ENCODE measurements at places on chromosomes 13 and 19.

DNA sequence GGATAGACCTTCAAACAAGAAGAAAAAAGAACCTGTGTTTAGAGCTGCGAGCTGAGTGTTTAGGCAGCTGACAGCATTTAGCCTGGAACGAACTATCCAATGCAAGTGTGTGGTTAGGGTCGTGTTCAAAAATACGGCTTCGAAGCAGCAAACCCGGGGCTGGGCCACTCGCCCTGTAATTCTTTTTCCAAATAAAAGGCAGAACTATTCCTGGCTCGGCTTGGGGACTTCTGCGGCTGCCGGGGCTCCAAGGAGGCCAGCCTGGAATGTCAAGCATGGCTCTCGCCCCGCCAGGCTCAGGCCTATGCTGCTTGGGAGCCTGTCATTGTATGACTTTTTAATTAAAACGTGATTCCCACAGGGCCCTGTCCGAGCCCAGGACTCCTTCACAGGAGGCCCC is 51.7 kb upstream of the KLF2 start:
- no peak for DNase-seq

- no peak for DNase-seq
These were observed 52.2 kb downstream of the RFC3 start for GRCh38 chr13:33870046-33870668.

DNA sequence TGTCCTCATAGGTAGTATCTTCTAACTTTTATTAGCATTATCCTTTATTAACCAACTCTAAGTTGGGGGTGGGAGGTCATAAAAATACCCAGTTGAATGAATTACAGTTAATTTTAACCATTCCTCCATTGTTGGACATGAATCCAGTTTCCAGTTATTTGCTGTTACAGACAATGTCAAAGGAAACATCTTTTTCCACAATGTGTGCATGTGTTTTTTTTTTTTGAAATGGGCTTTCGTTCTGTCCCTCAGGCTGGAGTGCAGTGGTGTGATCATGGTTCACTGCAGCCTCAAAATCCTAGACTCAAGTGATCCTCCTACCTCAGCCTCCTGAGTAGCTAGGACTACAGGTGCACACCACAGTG is 32.0 kb downstream of the KLF5 start:
- no peak for DNase-seq

GRCh38 chr13:18971576-18972219 is 209.9 kb downstream of the TUBA3C start:
- DNase-seq: no peak

DNA sequence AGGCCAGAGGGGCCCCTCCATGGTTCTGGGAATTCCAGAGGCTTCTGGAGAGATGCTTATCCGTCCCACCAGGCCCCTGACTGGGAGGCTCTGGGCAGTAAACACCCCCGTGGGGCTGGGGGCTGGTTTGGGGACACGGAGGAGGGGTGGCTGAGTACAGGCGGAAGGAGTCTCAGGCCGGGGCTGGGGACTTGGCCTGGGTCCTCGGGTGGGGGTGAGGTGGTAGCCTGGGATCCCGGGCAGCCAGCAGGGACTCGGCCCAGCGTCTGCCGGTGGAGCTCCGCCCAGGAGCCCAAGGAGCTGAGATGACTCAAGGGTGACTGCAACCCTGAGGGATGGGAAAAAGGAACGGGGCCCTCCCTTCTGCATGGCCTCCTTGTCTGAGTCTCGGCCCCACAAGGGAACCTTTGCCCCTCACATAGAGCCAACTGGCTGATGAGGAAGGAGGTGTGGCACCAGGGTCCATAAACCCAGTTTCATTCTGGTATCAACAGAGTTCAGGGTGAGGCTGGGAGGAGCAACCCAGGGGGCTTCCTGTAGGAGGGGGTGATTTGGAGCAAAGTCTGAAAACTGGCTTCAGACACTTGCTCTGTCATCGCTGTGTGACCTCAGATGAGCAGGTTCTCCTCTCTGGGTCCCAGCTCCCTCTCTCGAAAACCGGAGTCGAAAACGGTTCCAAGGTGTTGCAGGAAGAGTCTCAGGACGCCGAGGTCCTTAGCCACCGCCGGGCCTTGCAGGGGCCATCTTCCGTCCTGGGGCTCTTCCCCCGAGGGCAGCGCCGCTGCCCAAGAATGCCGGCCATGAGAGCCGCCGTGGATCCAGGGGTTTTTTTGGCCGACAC is 809 bp downstream of the MISP start:
- no peak for DNase-seq

DNA sequence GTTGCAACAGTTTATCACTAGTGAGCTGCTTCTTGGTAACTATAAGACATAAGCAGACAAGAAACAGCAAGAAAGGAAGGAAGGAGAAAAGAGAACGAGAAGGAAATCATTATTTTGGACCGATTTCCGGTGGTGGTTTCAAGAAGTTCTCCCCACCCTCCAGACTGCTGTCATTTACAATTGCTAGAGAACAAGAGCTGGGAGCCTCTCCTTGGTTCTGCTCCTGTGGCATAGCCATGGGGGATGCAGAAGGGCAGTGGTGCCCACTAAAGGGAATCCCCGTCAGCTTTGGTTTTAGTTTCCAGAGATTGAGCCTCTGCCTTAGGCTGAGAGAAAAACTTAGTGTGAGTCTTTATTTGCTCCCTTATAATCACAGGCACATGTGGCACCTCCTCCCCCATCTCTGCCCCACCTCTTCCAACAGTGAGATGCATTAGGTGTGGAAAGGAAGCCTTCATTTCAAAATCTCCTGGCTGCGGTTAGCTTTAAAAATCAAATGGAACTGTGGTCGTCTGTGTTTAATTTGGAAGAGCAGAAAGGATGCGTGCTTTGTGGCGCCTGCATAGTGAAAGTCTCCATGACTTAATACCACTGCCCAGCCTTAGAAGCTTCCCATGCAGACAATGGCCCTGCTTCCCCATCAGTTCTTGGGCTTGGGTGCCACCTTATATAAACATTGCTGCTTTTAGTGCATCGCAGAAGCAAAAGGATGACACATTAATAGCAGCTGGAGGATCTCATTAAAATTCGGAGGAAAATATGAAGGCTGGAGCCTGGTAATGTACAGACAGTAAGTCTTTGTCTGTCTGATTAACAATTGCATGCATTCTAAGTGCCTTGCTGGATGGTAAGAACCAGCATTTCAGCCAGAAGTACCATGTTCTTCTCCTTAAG is 25.0 kb downstream of the LRCH1 start:
- no peak for DNase-seq

GRCh38 chr19:16836115-16837034 is 7.2 kb downstream of the SIN3B start:
- no peak for DNase-seq

- DNase-seq: no peak
These were observed 12.6 kb downstream of the NAXD start for GRCh38 chr13:110627761-110628476.

DNA sequence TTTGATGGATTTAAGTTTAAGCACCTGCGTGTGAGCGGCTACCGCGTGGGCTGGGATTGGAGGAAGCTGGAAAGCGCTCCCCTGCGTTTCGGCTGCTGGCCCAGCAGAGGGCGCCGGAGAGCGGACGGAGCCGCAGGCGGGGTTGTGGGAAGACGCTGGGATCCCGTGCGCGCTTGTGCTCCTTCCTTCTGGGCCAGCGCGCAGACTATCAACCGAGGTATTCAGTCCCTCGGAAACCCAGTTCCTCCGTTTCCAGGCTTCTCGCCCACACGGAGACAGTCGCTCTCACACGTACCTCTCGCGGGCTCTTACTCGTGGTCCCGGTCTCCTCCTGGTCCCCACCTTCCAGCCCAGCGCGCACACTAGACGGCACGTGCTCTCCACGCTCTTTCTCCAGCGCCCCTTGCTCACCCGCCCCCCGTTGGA is 28.8 kb downstream of the EPN1 start:
- peak; percentile 4 for DNase-seq

DNA sequence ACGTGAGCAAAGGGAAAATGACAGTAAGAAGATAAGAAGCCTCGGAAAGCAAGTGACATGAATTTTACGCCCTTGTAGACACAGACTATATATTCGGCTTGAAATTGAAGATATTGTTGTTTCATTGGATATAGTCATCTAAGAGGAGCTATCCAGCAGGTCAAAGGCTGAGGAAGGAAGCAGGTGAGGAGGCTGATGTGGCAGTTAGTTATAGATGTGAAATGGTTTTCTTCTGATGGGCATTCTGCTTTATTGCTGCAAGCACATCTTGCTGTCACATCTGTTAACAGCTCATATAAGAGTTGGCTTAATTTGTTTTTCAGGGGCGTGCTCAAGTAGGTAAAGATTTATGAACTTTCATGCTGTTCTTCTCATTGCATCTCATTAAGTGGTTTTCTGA is 146.1 kb downstream of the KLF5 start:
- DNase-seq: no peak

- DNase-seq: no peak
These were observed 754 bp upstream of the SIX5 start for GRCh38 chr19:45769821-45770191.

DNA sequence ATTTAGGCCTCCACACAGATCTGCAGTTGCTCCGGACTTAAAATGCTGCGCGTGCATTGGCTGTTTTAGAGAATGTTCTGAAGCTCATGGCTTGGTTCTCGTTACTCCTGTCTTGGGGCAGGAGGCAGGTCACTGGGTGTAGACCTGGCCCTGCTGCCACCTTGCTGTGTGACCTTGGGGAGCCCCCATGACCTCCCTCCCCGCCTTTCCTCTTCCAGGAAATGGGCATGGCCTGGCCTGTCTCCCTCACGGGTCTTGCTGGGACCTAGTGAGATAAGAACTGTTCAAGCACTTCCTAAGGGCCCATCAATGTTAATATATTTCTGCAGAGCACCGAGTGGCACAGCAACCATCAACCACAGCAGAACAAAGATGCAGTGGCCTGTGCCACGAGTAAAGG is 49.4 kb downstream of the KLF2 start:
- DNase-seq: no peak

GRCh38 chr19:36136964-36137686 is 2.7 kb upstream of the CAPNS1 start:
- no peak for DNase-seq

DNA sequence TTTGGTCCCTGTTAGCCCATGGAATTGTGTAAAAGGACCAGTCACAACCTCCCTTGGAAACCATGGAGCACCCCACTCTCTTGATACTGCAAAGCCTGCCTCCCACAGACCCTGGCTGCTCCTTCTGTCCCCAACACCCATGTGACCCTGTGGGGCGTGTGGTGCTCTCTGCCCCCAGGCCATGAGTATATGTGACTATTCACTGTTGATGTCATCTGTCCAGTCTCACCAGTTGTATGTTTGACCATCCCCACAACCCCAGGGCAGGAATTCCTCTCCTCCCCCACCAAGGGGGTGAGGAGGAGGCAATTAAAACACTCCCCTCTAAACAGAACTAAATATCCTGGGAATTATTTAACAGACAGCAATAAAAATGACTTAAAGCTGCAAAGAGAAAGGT is 35.2 kb downstream of the KCTD15 start:
- DNase-seq: no peak

- no peak for DNase-seq
These were observed 174.0 kb upstream of the LSM14A start for GRCh38 chr19:33998302-33998701.

GRCh38 chr19:56972291-56972841 is 131.8 kb upstream of the PEG3 start:
- DNase-seq: no peak

DNA sequence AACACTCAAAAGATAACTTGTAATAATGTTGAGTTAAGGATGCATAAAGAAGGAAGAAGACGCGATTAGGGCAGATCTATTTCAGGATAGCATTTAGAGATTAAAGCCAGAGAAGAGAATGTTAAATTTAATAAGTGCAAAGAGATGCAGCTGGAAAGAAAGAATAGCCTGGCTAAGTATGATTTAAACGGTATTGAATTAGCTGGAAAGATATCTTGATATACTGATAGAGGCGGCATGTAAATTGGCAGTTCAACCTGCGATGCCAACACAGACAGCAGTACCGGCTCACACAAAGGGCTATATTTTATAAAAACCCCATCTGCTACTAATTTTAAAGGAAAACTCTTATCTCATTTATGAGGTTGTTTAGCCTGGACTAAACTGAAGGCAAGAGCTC is 121.4 kb downstream of the ENOX1 start:
- DNase-seq: no peak

- no peak for DNase-seq
These were observed 146.9 kb downstream of the MYCBP2 start for GRCh38 chr13:77180011-77180410.

GRCh38 chr13:46387064-46387851 is at the start of gene RUBCNL:
Gene RUBCNL, minus strand, starts transcription at chr13:46387252. Its CDS starts 14,777 bp downstream, at chr13:46372475.
- DNase-seq: no peak

All from activated CD4-positive, CD25-positive, alpha-beta regulatory T cell (primary cell).